ENCODE measurements at places on chromosomes 12 and 14. TPM values are rescaled to one million over a fixed set of nuclear protein-coding genes. Genes with fewer than 3 reads are reported as not detected.

The FKBP4 gene
- total RNA-seq = 51.3 TPM

The FICD gene
- 14.1 TPM for total RNA-seq

The C14orf132 gene
- total RNA-seq = 2.7 TPM

The HOXC6 gene
- 0.74 TPM for total RNA-seq

The TRIAP1 gene
- total RNA-seq = 19.9 TPM

The INF2 gene
- total RNA-seq = 160 TPM

The CDKN1B gene
- total RNA-seq = 28.9 TPM

The RIPK3 gene
- 12.7 TPM for total RNA-seq

The APOF gene
- not detected for total RNA-seq

The KRT73 gene
- total RNA-seq = not detected

The NGDN gene
- total RNA-seq = 29.7 TPM

The SOX5 gene
- total RNA-seq = 31.0 TPM

The OASL gene
- total RNA-seq = 8.1 TPM

The SLC17A8 gene
- not detected for total RNA-seq

The AKAP3 gene
- 0.26 TPM for total RNA-seq

The SRRM4 gene
- total RNA-seq = not detected

The DACT1 gene
- 3.7 TPM for total RNA-seq

The MORN3 gene
- total RNA-seq = not detected

The GRIP1 gene
- 1.6 TPM for total RNA-seq

The IL22 gene
- not detected for total RNA-seq

The KRT79 gene
- total RNA-seq = 2.4 TPM

The NFATC4 gene
- 41.3 TPM for total RNA-seq

The CLEC12A gene
- total RNA-seq = 7.5 TPM

The LYZ gene
- total RNA-seq = 81.9 TPM

The CCDC177 gene
- total RNA-seq = not detected

The PPP1R36 gene
- total RNA-seq = 1.3 TPM

The FZD10 gene
- 1.2 TPM for total RNA-seq

The TOMM20L gene
- total RNA-seq = not detected

The MYF6 gene
- not detected for total RNA-seq

The ZBTB42 gene
- total RNA-seq = 5.9 TPM

The TDRD9 gene
- 5.4 TPM for total RNA-seq

The KSR2 gene
- total RNA-seq = not detected

The AP1G2 gene
- 32.8 TPM for total RNA-seq

The TC2N gene
- 19.0 TPM for total RNA-seq

The CLEC2A gene
- total RNA-seq = not detected

The HOXC10 gene
- total RNA-seq = 0.16 TPM

The TAS2R9 gene
- not detected for total RNA-seq

The RASSF9 gene
- total RNA-seq = 1.5 TPM

The PPP4R4 gene
- total RNA-seq = 0.13 TPM

The TRAF3 gene
- 33.3 TPM for total RNA-seq

The MAP1LC3B2 gene
- total RNA-seq = 1.1 TPM

The SPTB gene
- 0.67 TPM for total RNA-seq

The CLBA1 gene
- total RNA-seq = 2.8 TPM

The NTS gene
- not detected for total RNA-seq

The PIWIL1 gene
- total RNA-seq = not detected

The KLRC4 gene
- total RNA-seq = not detected

The SYT10 gene
- total RNA-seq = not detected

The IAPP gene
- not detected for total RNA-seq

The OR6C1 gene
- total RNA-seq = not detected

The LBHD2 gene
- 3.1 TPM for total RNA-seq

The PRIM1 gene
- total RNA-seq = 3.2 TPM

The CLEC4C gene
- total RNA-seq = not detected

The CD27 gene
- not detected for total RNA-seq
